HuH-7.5 (cell line): ENCODE measurements at places on chromosomes 4 and X.

- DNase-seq = no peak
Observed at GRCh38 chr4:169024762-169025161, 14.7 kb upstream of the CBR4 start.

GRCh38 chr4:13541720-13542576 lies 2.4 kb downstream of the NKX3-2 start:
- DNase-seq = peak; percentile 31

DNA sequence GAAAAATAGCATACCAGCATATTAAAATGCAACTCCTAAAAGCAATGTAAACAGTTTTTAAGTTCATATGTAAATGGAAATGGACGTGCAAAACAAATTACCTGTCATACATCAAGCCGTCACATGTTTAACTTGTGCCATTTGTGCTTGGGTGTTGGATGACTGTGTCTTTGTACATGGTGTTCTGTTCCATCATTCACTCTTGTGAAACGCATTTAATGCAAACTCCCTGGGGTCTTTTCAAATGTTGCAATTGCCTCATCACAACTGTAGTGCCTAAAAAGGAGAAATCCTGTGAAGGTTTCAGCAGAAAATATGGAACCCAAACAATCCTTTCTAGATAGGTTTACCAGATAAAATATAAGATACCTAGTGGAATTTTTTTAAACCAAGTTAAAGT lies 52.4 kb downstream of the PHOX2B start:
- no peak for DNase-seq

DNA sequence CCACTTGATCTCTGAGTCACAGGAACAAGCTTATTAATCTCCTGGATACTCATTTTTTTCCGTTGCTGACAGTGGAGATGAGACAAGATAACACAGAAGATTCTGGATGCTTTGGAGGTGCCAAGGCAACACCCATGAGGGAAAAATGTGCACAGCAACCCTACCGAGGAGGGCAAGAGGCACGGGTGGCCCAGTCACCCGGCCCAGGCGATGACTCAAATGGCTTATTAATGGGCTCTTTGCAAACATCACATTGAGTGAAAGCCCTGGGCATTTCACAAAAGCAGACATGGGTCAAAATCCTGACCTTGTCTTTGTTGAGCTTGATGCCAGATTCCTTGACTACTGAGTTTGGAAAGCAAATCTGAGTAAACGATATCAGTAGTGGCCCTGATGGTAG lies 315.1 kb downstream of the STK32B start:
- no peak for DNase-seq

DNA sequence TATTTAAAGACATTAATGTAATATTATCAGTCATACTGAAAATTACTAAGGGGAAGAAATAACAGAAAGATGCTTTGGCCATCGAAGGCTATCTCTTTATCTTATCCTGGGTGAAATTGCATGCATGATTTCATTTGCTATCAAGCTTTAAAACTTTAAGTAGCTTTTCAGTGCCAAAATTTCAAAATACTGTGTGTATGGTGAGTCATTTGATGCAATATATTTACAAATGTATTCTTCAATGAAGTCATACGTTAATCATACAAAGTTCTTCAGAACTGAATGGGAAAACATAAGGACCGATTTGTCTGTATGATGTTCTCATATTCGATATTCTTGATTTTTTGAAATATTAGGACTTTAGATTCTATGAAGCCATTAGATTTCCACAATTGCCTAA lies 1295.8 kb upstream of the AGA start:
- no peak for DNase-seq

DNA sequence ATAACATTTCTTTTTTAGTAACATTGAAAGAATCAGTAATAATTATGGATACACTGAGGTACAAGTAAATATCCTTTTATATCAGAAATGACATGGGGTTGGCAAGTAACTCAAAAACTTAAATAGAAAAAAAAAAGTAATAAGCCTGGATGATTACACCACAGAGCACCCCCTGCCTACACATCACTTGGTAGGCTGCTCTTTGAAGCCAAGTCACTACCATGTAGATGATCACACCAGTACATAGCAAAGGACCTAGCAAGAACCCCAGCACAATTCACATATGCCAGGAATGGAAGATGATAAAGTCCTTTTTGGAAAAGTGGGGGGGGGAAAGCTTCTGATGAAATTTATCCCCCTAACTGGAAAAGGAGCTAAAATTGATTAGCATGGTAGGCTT lies 56.9 kb downstream of the METTL14 start:
- no peak for DNase-seq

GRCh38 chrX:54866609-54867008 lies 54.0 kb upstream of the TRO start:
- no peak for DNase-seq

- no peak for DNase-seq
Observed at GRCh38 chr4:666822-667544, 7.1 kb downstream of the ATP5ME start.
